ENCODE measurements at places on chromosomes 1 and 21.

DNA sequence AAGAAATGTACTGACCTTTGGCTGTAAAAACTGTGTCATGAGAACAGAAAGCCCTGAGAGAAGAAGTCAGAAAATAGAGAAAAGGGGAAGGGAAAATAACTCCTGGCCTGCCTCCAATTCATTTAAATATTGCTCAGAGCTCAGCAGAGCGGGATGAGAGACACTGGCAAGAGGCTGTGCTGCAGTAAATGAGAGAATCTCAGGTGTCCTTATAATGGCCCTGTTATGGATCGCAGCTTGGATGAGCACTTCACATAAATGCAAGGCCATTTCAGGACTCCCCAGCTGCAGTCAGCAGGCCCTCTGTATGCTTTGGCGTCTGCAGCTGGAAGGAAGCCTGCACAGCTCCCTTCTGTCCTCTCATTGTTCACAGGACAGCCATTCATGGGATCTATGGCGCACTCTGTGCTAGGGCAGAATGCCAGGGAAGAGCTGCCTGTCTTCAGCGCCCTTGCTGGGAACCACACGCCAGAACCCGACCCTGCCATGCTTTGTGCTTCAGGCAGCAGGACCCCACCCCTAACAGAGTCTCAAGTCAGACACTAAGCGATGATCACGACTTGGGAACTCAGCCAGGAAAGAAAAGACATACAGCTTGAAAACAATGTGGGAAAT, 20.7 kb upstream of the ABCB10 start:
- DNase-seq: no peak

GRCh38 chr1:110188035-110188618, 22.0 kb upstream of the KCNC4 start:
- DNase-seq: peak; percentile 20

GRCh38 chr1:235631816-235632215, 17.8 kb downstream of the GNG4 start:
- DNase-seq: no peak

- no peak for DNase-seq
These were observed 202.4 kb downstream of the SMYD3 start for GRCh38 chr1:246304484-246305259.

- DNase-seq: no peak
These were observed 221.2 kb downstream of the DISC1 start for GRCh38 chr1:231847612-231848397.

- DNase-seq: peak; percentile 23
These were observed 83.4 kb upstream of the KCNE2 start for GRCh38 chr21:34280389-34280795.

- DNase-seq: no peak
These were observed 29.7 kb downstream of the SSBP3 start for GRCh38 chr1:54376430-54377039.

All from skeletal muscle cell (primary cell).